Stimulated activated CD4-positive, alpha-beta T cell treated with anti-CD3 and anti-CD28 coated beads, Interleukin-1b, Interleukin-23, amount 100 ng/mL, for 1 hour (primary cell): ENCODE measurements at places on chromosomes 12 and 14.

DNA sequence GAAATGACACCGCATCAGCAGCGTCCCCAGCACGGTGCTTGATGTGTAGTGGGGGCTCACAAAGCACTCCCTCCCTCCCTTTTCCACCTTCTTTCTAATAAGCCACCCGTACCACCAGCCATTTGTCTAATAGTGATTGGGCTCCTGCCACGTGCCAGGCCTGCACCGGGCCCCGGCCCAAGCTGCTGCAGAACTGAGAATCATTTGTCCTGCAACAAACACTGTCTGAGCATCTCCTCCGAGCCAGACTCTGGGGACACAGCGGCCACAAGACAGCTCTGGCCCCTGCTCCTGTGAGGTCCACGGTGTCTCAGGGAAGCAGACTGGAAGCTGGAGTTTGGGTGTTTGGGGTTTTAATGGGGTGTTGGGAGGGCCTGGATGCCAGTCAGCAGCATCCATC lies 43.9 kb downstream of the MVK start:
- no peak for DNase-seq

DNA sequence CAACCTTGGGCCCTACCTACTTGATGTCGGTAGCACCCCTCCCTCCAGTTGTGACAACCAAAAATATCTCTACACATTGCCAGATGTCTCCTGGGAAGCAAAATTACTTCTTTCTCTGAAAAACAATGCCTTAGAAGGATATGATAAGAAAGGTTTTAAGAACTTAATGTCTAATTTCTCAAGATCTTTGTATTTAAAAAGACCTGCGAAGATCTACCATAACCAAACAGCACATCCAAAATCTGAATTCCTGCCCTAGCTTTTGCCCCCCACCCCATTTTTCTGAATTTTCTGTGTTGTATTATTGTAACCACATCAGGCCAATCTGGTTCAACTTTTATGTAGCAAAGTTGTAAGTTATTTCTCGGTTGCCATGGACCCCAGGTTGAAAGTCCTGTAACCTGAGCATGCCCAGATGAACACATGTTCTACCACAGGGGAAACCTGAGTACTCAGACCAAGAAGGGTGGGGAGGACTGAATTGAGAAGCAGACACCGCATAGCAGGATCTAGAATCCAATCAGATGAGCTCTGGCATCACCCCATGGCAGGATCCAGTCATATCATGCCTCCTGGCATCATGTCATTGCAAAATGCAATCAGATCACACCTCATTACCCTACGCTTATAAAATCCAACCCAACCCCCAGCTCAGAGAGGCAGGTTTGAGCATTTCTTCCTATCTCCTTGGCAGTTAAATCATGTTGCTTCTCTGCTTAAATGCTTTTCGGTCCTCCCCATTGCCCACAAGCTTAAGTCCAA lies 8.7 kb downstream of the TMEM253 start:
- DNase-seq: no peak

DNA sequence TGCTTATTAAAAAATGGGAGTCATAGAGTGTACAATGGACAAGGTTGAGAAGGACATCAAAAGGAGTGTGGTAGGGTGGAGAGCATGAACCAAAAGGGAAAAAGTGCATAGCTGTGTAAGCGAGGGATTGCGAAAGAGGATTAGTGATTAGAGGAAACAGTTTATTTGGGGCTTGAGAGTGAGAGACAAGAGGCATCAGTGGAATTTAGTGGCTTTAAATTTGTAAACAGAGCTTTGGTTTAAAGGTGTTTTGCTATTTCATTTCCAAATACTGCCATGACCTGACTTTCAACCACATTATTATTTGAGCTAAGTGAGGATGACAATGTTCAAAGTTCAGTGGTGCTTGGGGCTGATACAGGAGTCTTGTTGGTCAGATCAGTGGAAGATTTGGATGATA lies 53.4 kb downstream of the SLC16A7 start:
- DNase-seq: no peak

GRCh38 chr12:55707219-55707671 lies 459 bp downstream of the ITGA7 start:
- DNase-seq: no peak

DNA sequence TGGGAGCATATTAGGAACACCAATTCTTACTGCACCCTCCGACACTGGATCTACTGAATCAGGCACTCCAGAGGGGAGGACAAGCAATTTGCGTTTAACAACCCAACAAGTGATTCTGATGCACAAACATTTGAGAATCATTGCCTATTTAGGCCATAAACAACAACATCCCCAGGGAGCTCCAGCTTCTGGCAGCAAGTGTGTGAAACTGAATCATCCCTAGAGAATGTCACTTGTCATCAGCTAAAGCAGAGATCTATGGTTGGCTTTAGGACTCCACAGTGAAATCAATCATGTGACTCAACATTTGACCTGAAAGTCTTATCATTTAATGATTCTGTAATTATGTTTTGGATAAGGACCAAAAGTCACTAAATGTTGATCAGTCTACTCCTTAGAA lies 505.0 kb upstream of the FLRT2 start:
- no peak for DNase-seq

- DNase-seq: no peak
Measured at GRCh38 chr12:106049105-106049504, 89.6 kb downstream of the NUAK1 start.

DNA sequence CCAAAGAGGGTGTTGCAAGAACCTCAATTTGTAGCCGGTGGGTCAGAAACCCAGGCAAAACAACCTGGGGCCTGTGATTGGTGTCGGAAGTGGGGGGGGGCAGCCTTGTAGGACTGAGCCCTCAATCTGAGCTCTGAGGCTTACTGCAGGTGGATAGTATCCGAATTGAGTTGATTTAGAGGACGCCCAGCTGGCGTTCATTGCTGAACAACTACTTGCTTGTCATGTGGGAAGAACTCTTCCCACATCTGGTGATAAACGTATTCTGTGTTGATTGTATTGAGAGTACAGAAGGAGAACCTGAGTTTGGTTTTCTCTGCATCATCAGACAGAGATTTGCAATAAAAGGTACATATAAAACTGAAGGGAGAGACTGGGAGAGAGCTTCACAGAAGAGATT lies 5.1 kb downstream of the ANO6 start:
- no peak for DNase-seq
